Stimulated activated CD4-positive, alpha-beta T cell treated with anti-CD3 and anti-CD28 coated beads, TNF-alpha, amount 100 ng/mL, for 4 hours (primary cell): ENCODE measurements at places on chromosomes 6 and 20.

GRCh38 chr6:89992818-89993217 is 98.5 kb downstream of the GJA10 start:
- no peak for DNase-seq

- DNase-seq, result no peak
These were observed 168.1 kb downstream of the ASCC3 start for GRCh38 chr6:100712997-100713396.

GRCh38 chr6:25312703-25313102 is 33.5 kb downstream of the CARMIL1 start:
- no peak for DNase-seq

GRCh38 chr6:99894815-99895214 is 99.2 kb downstream of the MCHR2 start:
- no peak for DNase-seq

DNA sequence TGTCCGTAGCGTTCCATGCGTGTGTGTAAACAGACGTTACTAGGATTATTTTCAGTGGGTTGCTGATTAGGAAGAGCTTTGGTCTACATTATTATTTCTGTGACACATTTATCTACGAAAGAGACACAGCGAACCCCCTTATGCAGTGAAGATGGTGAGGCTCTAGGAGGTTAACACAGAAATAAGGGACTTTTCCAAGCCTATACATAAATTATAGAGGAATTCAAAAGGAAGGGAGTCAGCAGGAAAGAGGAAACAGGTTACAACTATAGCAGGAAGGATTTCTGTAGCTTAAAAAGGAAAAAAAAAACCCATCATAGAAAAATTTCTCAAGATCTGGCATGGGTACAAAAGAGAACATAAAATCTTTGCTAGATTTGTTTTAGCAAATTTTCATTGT is 12.9 kb upstream of the RPS6KA2 start:
- DNase-seq, result no peak

DNA sequence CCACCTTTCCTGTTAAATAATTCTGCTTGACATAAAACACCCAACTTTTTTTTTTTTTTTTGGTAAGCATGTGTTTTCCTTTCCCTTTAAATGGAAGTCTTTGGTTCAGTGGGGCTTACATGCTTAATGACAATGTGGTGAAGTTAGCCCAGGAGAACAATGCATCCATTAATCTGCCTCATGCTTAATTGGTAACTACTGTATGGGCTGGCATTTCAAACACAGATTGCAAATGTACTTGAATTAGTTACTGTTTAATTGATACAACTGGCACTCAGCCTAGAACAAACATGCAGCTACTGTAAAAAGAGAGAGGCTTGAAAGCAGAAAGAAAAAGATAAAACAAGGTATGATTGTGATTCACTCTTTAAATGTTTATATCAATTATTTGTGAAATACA is 483.6 kb upstream of the NOX3 start:
- DNase-seq, result no peak

- DNase-seq, result no peak
These were observed 25.9 kb upstream of the TFAP2B start for GRCh38 chr6:50792771-50793170.

DNA sequence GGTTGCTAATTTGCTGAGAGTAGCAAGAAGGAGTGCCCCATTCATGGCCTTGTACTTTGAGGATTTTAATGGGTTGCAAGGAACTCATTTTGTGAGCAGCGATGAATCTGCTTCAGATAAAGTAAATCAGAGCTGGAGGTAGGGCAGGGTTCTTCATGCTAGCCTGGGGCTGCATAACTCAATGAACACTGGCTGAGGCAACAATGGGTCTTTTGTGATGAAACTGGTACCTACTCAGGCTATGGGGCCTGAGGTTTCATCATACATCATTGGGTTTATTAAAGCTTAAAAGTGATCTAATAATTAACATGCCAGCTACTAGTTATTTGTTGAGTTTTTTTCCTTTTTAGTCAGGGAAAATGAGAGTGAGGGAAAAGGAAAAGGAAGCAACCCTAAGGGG is 106.9 kb downstream of the FAM50B start:
- DNase-seq, result no peak

- DNase-seq, result no peak
These were observed 166.6 kb upstream of the MARCKS start for GRCh38 chr6:113690281-113691259.

- DNase-seq, result no peak
These were observed 815 bp downstream of the SPATA2 start for GRCh38 chr20:49914310-49915117.

DNA sequence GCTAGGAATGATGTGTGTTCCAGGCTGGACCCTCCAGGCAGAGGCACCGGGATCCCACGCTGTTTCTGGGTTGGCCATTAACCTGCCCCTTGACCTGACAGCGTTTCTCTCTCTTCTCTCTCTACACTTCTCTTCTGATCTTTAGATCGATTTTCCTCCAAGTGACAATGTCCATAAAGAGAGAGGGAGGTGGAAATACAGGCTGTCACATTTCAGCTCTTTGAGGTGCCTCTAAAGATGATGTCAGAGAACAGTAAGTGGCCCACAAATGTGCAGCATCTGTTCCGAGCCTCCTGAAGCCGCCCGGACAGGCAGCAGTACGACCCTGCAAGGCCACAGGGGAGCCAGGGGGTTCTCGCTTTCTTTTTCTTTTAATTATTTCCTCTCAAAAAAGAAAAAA is 2.5 kb upstream of the SLCO4A1 start:
- DNase-seq, result no peak

DNA sequence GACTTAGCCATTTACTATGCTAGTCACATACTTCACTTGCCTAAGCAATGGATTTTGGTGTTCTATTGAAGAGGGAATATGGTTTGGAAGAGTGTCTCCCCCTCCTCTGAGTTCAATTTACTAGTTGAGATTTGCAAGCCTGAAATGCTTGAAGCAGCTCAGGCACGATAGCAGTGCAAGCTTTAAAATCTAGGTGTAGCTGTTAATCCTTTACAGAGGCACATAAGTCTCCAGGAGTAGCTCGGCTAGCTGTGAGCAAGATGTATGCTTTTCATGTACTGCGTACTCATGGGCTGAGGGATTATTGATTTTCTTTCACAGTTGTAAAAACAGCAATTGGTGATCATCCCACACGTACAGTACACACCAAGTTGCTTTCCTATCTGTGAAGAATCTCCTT is 726 bp downstream of the FLRT3 start:
- no peak for DNase-seq

DNA sequence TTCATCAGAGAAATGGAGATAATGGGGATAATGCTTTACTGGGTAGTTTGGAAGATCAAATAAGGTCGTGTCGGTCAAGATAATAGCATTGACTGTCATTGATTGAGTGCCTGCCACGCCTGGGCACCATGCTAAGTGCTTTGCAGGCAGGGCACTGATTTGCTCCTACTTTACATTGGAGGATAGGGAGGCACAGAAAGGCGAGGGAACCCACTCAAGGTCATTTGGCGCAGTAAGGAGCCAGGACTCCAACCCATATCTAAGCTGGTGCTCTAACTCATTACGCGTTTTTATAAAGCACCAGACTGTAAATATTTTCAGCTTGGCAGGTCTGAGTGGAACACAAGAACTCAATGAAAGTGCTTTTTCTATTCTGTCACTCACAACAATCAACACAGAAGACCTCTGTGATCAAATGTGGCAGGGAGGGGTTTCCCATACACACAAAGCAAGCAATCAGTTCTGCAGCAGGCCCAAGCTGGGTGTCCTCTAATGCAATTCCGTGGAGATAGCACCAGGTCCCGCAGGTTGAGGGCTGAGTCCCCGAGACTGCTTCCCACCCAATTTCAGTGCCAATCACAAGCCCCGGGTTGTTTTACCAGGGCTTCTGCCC is 373.6 kb downstream of the CDH26 start:
- no peak for DNase-seq

- no peak for DNase-seq
These were observed 156.8 kb upstream of the MLN start for GRCh38 chr6:33960345-33961313.

GRCh38 chr6:71529026-71529425 is 240.4 kb downstream of the OGFRL1 start:
- no peak for DNase-seq

DNA sequence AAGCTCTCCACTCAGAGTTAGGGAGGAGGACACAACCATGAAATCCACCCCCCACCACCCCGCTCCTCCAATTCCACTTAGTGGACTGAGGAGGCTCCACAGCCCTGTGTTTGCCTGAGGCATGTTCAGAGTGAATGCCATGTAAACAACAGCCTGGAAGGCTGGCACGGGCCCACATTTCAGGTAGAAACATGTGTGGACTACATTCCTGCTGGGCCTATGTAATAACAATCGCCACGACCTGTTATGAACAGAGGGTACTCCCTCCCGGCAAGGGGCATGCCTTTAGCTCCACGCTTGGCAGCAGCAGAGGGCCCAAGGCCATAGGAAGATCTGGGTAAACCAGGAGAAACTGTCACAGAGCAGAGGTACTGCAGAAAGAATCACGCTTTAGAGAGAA is 65.5 kb downstream of the ISM1 start:
- DNase-seq, result no peak

GRCh38 chr6:4351520-4352321 is 216.3 kb upstream of the ECI2 start:
- DNase-seq, result no peak

GRCh38 chr20:63127700-63128364 is 88.1 kb downstream of the YTHDF1 start:
- no peak for DNase-seq

DNA sequence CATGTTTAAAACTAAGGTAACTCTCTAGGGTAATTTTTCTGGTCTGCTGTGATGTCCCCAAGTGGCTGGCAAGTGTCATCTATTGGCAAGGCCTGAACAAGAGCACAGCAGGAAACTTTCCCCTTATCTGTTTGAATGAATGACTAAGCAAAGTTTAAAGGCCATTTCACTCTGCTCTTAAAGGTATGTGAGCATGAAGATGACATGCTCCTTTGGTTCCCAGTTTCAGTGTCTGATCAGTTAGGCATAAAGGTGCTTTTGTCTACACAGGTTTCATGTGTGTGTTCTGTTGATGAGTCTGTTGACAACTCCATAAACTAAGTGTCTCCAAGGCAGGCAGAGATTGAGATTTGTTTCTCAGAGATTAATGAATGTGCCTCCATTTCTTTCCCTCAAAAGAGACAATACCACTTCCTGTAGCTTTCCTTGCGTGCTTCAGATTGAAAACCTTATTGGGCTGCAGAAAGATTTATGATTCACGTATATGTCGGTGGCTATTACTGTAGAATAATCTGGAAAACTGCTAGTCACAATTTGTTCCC is 83.9 kb downstream of the MAP3K7 start:
- DNase-seq, result no peak

GRCh38 chr6:155223646-155224451 is 40.0 kb upstream of the CLDN20 start:
- no peak for DNase-seq

GRCh38 chr20:57528148-57528547 is 3.2 kb upstream of the CTCFL start:
- no peak for DNase-seq

DNA sequence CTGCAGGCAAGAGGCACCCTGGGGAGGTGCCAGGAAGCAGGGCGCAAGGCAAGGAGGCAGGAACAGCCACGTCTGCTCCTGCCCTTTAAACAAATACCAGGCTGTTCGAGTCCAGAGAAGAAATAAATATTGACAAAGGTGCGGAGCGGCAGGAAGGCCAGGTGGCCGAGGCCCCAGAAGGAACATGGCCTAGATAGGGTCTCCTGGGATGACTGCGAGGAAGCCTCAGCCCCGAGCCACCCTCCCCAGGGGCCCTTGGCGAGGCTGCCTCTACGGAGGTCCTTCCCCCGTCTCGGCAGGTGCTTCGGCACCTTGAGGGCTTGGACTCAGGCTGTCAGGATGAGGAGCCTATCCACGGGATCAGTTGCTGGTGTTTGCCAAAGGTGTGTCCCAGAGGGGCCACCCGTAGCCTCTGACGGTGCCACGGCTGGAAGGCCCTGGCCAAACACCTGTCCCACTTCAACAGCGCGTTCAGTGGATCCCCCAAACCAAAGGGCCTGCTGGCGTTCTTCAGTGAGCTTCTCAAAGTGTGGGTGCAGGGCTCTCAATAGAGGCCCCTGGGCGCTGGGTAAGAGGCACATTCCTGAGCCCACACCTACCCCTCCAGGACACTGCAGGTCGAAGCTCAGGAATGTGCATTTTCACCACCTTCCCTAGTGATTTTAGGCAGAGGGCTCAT is 39.8 kb downstream of the SNX5 start:
- DNase-seq, result no peak

DNA sequence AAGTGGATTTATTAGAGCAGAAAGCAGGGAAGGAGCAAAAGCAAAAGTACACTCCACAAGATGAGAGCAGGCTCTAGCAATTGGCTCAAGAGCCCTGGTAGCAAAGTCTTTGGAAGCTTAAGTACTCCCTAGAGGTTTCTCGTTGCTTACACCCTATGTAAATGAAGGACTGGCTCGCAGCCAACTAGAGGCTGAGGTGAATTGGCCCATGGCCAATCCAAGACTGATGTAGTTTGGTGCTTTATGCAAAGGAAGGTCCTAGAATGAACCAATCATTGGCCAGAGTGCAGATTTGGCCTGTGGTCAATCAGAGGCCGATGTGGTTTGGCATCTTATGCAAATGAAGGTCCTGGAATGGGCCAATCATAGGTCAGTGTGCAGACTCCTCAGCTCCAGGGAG is 191.3 kb upstream of the ARID1B start:
- DNase-seq, result no peak

GRCh38 chr6:34236131-34236442 is 586 bp upstream of the HMGA1 start:
- no peak for DNase-seq

DNA sequence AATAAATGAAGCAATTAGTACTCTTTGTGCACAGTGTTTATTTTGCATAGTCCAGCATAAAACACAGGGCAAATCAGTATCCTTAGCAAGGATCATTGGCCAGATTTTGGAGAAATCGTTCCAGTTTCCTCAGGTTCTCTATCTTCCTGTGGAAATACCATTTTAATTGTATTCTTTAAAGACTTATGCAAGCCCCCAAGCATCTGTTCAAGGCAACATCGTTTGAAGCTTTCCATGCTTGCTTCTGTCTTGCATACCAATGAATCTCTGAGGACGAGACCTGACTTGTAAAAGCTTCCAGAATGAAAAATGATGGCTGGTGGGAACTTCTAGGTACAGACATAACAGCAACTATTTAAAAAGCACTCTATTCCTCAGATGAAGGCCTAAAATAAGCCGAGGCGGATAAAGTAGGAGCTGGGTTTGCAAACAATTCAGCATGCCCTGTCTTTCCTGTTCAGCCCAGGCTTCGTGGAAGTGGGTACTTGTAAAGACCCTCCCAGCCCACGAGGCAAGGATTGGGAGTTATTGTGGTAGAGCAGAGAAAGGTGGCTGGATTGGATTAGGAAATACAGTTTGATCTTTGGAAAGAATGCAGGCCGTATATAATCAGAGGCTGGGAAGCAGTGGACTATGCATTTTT is 21.6 kb downstream of the NRSN1 start:
- DNase-seq, result no peak

DNA sequence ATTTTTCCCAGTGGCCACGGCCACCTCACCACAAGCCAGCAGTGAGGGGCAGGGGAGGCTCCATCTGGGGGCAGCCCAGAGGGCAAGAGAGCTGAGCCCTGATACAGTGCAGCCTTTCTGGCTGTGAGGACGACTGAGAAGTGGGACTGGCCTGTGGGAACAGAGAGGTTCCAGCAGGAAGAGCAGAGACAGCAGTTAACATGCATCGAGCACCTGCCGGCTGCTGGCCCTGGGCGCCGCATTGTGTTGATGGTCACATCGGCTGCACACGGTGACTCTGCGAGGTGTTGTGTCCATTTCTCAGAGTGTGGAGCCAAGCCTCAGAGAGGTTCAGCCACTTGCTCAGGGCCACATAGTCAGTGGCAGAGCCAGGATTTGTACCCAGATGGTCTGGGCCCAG is 9.8 kb downstream of the FOXS1 start:
- DNase-seq, result no peak

GRCh38 chr6:132096245-132096644 is 145.1 kb upstream of the CCN2 start:
- no peak for DNase-seq
